Choroid plexus epithelial cell (primary cell): ENCODE measurements at places on chromosomes 16 and 17.

GRCh38 chr16:68492151-68492542 lies 43.8 kb upstream of the SMPD3 start:
- DNase-seq = no peak

DNA sequence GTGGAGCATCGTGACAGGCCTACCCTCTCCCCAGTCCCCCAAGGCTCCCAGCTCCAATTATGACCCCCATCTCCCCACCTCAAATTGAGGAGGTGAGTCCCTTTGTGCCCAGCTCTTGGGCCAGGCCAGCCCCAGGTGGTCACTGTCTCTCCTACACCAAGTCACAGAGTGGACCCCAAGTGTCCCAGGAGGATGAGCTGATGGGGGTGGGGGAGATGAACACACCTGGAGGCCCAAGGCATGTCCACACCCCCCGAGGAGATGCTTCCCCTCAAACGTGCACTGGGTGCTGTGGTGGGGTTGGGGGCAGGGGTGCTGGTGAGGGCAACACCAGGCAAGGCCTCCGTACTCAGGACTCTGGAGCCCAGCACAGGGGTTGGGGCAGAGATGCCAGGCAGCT lies 73.2 kb downstream of the RBFOX3 start:
- no peak for DNase-seq

GRCh38 chr16:78584991-78585390 lies 485.5 kb downstream of the WWOX start:
- no peak for DNase-seq

GRCh38 chr16:7420079-7420478 lies 87.4 kb downstream of the RBFOX1 start:
- no peak for DNase-seq

DNA sequence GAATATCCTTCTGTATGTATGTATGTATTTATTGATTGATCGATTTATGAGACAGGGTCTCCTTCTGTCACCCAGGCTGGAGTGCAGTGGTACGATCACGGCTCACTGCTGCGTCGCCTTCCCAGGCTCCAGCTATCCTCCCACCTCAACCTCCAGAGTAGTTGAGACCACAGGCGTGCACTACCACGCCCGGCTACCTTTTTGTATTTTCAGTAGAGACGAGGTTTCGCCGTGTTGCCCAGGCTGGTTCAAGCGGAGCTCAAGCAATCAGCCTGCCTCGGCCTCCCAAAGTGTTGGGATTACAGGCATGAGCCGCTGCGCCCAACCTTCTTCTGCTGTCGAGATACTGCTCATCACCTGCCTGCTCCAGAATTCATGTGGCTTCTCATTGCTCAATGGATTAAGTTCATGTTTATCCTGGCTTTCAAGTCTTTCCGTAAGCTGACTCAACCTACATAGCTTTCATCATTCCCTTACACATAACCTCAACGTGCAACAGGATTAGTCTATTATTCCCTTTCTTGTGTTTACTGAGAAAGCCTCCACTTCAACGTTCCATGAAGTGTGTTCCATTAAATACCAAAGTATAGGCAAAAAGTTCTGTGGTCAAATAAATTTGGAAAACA lies 13.6 kb downstream of the TAC4 start:
- peak; percentile 55 for DNase-seq

- DNase-seq = no peak
These were observed 20.4 kb upstream of the SCIMP start for GRCh38 chr17:5254903-5255521.

DNA sequence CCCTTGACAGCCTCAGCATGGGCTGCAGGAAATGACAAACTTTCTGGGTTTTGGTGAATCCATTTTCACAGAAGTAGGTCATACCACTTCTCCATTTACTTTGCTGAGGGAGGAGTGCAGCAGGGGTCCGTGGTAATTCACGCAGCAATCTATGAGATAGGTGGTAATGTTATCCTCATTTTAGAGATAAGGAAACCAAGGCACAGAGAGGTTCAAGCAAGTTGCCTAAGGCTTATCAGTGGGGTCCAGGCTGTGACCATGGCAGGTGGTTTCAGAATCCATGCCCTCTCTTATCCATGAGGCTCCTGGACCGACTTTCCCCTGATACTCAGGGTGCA lies 12.6 kb downstream of the TBX4 start:
- DNase-seq = no peak

- DNase-seq = no peak
These were observed 20.8 kb downstream of the C17orf67 start for GRCh38 chr17:56812901-56813388.

DNA sequence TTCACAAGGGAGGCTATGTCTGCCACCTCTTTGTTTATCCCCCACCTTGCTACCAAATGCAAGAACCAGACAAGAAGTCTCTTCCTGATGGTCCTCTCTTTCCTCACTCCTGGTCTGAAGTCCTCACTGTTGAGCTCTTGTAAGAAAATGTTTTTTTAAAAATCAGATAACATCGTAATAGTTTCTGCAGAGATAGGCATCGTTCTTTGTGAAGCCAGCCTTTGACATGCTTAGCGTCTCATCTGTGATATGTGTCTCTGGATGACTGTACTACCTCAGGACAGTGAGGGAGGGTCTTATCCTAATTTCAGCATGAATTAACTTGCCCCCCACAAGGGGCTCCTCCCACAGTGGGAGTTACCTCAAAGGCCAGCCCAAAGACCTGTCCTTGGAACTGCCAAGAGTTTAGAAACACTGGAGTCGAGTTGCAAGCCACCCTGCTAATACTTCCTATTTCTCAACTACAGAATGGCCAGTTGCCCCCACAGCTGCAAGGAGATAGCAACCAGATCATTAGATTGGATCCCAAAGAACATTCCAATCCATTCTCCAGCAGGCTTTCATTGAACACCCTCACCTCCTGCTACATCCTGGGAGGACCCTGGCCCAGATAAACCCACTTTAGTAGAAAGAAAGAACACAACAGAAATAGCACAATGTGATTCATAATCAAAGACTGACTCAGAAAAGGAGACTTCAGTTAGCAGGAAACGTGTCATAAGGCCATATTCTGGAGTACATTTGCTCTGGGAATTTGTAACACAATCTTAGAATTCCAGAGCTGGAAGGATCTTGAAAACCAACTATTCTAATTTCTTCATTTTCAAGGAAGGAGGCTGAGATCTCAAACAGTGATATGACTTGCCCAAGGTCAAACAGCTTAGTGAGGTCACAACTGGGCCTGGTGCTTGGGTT lies 151.0 kb downstream of the IRX3 start:
- peak; percentile 66 for DNase-seq

- DNase-seq = no peak
These were observed 1.6 kb upstream of the HBQ1 start for GRCh38 chr16:178668-179015.

- peak; percentile 26 for DNase-seq
These were observed 6.2 kb downstream of the AANAT start for GRCh38 chr17:76473541-76473985.

GRCh38 chr16:7324321-7324720 lies 8.3 kb upstream of the RBFOX1 start:
- no peak for DNase-seq

DNA sequence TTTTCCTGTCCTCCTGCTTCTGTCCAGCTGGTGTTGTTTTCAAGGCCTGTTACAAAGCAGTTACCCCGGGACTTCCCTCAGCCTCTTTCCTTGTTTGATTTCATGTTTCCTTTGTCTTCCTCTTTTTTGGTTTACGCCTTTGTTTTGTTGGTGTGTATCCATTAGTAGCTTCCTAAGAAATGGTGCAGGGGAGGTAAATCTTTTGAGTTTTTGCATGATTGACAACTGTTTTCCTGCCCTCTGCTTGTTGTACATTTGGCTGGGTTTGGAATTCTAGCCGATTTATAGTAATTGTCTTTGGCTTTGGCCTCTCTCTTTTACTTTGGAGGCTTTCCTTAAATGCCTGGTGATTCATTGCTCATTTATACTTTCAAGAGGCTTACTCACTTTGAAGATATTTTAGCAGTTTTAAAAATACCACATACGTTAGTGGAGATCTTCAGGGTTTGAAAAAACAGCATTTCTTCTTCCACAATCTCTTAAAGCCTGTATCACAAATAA lies 32.8 kb downstream of the DNAH2 start:
- DNase-seq = peak; percentile 84

DNA sequence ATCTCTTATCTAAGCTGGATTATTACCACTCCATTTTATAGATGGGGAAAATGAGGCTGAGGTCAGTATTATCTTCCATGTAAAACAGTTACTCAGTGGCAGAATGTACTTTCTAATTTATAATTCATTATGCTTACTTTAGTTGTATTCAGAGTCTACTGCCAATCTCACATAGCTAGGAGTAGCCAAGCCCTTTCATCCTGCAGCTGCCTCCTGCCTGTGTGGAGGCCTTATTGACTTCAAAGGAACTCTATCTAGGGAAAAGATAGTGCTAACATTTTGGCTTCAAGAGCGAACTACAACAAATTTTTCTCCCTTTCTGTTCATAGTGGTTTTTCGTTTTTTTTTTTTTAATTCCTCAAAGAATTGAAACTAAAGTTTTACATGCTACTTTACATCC lies 12.9 kb downstream of the RPGRIP1L start:
- DNase-seq = no peak

GRCh38 chr17:61149106-61149825 lies 250.4 kb upstream of the TBX2 start:
- no peak for DNase-seq

- no peak for DNase-seq
These were observed 149.8 kb upstream of the DYNLRB2 start for GRCh38 chr16:80390871-80391489.

- peak; percentile 28 for DNase-seq
These were observed 23.8 kb downstream of the COTL1 start for GRCh38 chr16:84593825-84594724.

DNA sequence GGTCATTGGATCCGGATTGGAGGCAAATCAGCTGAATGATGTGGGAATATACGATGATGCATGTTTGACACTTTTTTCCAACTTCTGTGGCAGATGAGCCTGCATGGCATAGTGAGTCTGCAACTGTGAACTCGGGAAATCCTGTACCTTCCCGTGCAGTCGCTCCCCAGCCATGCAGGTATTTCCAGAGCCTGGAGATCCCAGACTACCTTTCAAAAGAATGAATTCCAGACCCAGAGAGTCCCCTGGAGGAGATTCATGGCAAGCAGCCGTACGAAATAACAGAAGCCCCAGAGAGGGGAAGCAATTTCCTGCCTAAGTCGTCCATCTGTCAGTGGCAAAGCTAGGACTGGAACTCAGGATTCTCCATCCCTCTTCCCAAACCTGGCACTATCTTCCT lies 75.7 kb upstream of the FAM20A start:
- no peak for DNase-seq

- no peak for DNase-seq
These were observed 12.8 kb upstream of the ADCY7 start for GRCh38 chr16:50253514-50253910.

GRCh38 chr16:30377050-30377811 lies 2.6 kb downstream of the MYL11 start:
- no peak for DNase-seq
